CD4-positive, alpha-beta T cell (primary cell): ENCODE measurements at places on chromosomes 4 and X. TPM values are rescaled to one million over a fixed set of nuclear protein-coding genes. Genes with fewer than 3 reads are reported as not detected.

TRIML1 gene
- total RNA-seq = not detected

HPSE gene
- total RNA-seq = 2.1 TPM

TBC1D9 gene
- 0.20 TPM for total RNA-seq

PFKFB1 gene
- 0.31 TPM for total RNA-seq

XG gene
- total RNA-seq = not detected

DNA sequence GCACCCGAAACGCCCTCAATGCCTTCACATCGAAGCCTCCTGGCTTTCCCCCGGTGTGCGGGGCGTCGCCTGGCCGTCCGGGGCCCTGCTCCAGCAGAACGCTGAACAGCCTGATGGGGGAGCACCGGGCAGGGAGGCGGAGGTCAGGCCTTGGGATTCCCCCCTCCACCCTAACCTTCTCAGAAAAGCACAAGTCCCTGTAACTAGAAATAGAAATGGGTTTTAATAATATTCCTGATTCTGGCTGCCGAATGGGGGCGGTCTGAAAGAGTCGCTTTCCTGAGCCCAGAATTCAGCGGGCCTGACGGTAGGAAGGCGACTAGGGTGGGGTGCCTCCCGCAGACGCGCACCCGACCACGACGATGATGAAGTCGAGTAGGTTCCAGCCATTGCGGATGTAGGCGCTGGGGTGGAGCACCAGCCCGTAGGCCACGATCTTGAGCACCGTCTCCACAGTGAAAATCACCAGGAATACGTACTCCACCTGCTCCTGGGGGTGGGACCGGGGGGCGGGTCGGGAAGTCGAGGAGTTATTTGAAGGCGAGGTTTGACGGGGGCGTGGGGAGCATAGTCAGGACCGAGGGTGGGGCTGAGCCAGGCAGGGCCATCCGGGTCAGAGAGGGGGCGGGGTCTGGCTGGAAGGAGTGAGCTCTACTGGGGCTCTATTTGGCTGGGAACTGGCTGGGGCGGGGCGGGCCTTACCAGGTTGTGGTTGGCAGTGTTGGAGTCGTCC, 2.5 kb downstream of the CACNA1F start:
- no peaks in the 10 kb centered on the region for H3K27me3 ChIP-seq
- H3K36me3 ChIP-seq = no peaks in the 10 kb centered on the region
- H3K4me3 ChIP-seq = peak overlapping the region; percentile 53
- peak; percentile 45 for DNase-seq
- peaks cover 21% of the 10 kb centered on the region for H3K4me1 ChIP-seq

GRCh38 chrX:152074163-152074562, 64.2 kb downstream of the MAGEA10 start:
- no peak for DNase-seq
- no peaks in the 10 kb centered on the region for H3K36me3 ChIP-seq
- H3K4me1 ChIP-seq = no peaks in the 10 kb centered on the region
- no peak overlapping the region for H3K27ac ChIP-seq
- H3K27me3 ChIP-seq = no peaks in the 10 kb centered on the region

DNA sequence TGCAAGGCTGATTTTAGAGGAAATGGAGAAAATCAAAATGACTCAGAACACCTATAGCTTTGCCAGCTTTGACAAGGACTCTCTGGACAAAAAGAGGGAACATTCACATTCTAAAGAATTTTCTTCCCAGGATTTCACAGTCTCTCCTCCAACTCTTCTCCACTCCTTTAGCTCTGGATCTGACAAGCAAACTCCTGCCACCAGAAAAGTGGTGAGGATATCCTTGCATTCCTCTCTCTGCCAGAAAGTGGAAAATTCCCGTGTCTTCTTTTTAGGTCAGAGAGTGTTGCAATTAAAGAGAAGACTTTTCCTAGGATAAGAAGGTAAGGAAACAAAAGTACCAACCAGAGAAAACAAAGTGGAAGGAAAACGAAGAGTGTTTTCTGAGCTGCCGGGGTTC, 16.1 kb upstream of the PDGFRA start:
- peaks cover 10% of the 10 kb centered on the region for H3K27me3 ChIP-seq
- H3K27ac ChIP-seq = no peak overlapping the region
- no peak for DNase-seq
- peaks cover 6% of the 10 kb centered on the region for H3K4me1 ChIP-seq

GRCh38 chr4:23373261-23373660, 516.6 kb downstream of the PPARGC1A start:
- H3K36me3 ChIP-seq = no peaks in the 10 kb centered on the region
- DNase-seq = no peak
- no peak overlapping the region for H3K4me3 ChIP-seq
- no peaks in the 10 kb centered on the region for H3K27me3 ChIP-seq

- peaks cover 3% of the 10 kb centered on the region for H3K4me1 ChIP-seq
- H3K27ac ChIP-seq = no peak overlapping the region
- no peaks in the 10 kb centered on the region for H3K27me3 ChIP-seq
Measured at GRCh38 chrX:13750812-13751211, 16.3 kb downstream of the OFD1 start.

DNA sequence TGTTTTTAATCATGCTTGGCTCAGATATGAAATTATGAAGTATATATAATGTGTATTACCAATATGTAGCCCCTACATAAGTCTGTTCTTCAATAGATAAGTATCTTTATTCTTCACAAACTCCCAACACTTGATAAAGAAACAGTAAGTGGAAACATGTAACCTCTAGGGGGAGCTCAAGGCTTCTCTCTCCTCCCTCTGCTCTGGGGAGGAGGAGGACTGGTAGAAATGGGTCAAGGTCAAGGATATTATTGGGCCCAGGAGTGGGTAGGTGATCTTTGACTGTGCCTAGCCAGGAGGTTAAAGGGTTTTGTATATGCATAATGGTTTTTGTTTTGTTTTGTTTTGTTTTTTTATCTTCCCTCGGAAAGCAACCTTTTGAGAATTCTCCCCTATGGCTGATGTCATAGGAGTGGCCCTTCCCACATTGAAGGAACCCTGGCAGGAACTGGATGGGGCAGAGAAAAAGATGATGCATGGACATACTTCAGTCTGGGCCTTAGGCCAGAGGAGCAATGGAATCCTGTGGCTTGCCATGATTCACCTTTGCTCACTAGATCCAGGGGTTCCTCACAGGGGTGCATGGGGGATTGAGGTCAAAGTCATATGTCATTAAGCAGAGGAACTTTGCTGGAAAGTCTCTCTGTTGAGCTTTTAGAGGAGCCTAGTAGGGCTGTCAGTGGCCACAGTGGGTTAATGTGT, 460.3 kb downstream of the MID1IP1 start:
- H3K36me3 ChIP-seq = no peaks in the 10 kb centered on the region
- no peak overlapping the region for H3K4me3 ChIP-seq
- no peaks in the 10 kb centered on the region for H3K4me1 ChIP-seq

GRCh38 chr4:139826426-139826825, 160.8 kb downstream of the MGST2 start:
- no peak overlapping the region for H3K4me3 ChIP-seq
- H3K4me1 ChIP-seq = no peaks in the 10 kb centered on the region
- no peaks in the 10 kb centered on the region for H3K36me3 ChIP-seq
- no peak overlapping the region for H3K27ac ChIP-seq
- H3K27me3 ChIP-seq = no peaks in the 10 kb centered on the region

DNA sequence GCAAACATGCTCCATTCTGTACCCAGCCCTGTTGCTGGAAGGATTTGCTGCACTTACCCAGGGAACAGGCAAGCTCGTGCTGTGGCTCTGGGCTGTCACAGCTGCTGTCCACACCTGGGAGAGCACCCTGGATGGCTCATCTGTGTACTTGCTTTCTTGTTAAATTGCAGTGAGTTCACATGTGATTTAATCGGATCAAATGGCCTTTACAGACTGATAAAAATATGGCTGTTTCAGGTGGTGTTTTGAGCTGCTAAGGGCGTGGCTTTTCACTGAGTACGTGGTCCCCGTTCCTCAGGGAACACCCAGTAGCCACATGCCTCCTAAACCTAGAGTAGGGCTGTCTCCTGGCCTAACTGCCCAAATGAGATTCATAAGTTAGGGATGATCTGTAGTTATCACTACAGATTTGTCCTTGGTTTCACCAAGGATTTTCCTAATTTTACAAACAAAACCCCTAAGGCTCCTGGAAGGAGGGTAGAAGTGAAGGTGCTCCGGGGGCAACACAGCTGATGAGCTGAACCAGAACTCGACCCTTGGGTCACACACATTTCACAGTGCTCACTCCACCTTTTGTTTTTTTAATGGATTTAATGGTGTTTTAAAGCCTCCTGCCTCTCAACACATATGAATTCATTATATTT, 13.7 kb downstream of the KLKB1 start:
- no peaks in the 10 kb centered on the region for H3K4me1 ChIP-seq
- no peak for DNase-seq
- H3K27ac ChIP-seq = no peak overlapping the region

- no peak overlapping the region for H3K27ac ChIP-seq
- H3K4me1 ChIP-seq = no peaks in the 10 kb centered on the region
- no peak overlapping the region for H3K4me3 ChIP-seq
Measured at GRCh38 chr4:85362550-85362949, 112.4 kb upstream of the ARHGAP24 start.

- no peak overlapping the region for H3K4me3 ChIP-seq
- H3K4me1 ChIP-seq = no peaks in the 10 kb centered on the region
- no peak for DNase-seq
- no peaks in the 10 kb centered on the region for H3K36me3 ChIP-seq
- H3K27ac ChIP-seq = no peak overlapping the region
- H3K27me3 ChIP-seq = no peaks in the 10 kb centered on the region
Measured at GRCh38 chr4:76515975-76516843, 81.2 kb downstream of the SHROOM3 start.

- no peaks in the 10 kb centered on the region for H3K4me1 ChIP-seq
- H3K27ac ChIP-seq = no peak overlapping the region
- DNase-seq = no peak
- H3K36me3 ChIP-seq = no peaks in the 10 kb centered on the region
- H3K4me3 ChIP-seq = no peak overlapping the region
- no peaks in the 10 kb centered on the region for H3K27me3 ChIP-seq
Measured at GRCh38 chr4:10196191-10196590, 79.6 kb upstream of the WDR1 start.

DNA sequence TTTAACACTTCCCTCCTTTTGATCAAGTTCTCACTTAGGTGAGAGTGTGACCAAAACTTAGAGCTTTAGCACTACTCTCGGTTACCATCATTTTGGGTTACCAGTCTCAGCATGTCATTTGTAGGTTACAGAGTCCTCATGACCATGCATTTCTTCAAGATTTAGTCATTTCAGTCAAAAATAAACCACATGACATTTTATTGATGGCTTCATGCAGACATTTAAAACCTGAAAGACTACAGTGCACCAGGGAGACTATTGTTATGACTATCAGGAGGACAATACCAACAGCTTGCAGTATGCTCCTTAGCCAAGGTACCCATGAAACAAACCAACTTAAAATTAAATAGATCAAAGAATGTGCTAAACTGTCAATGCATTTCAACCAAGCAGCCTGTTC, 498.1 kb upstream of the FSTL5 start:
- H3K27me3 ChIP-seq = no peaks in the 10 kb centered on the region
- no peak overlapping the region for H3K27ac ChIP-seq
- H3K36me3 ChIP-seq = no peaks in the 10 kb centered on the region
- H3K4me3 ChIP-seq = no peak overlapping the region
- H3K4me1 ChIP-seq = no peaks in the 10 kb centered on the region
